ENCODE measurements at places on chromosomes 3 and 15.

DNA sequence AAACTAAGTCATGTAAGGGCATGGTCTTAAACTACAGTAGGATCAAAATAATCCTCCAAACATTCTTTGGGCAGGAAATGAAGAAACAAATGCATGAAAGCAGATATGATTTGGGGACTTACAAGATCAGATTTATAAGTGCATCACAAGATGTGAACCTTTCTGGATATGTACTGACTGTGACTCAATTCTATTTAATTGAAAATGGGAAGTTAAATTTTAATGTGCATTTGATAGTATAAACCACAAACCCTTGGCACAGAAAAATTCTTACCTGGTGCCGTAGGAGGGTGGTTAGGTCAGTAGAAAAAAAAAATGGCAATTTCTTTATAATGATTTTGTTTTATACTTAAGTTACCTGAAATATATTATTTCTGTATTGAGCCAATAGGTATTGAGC, 262.5 kb upstream of the TGFBR2 start:
- no peak for DNase-seq

- peak; percentile 20 for DNase-seq
Measured at GRCh38 chr3:82978368-82978767, 1216.9 kb upstream of the GBE1 start.

DNA sequence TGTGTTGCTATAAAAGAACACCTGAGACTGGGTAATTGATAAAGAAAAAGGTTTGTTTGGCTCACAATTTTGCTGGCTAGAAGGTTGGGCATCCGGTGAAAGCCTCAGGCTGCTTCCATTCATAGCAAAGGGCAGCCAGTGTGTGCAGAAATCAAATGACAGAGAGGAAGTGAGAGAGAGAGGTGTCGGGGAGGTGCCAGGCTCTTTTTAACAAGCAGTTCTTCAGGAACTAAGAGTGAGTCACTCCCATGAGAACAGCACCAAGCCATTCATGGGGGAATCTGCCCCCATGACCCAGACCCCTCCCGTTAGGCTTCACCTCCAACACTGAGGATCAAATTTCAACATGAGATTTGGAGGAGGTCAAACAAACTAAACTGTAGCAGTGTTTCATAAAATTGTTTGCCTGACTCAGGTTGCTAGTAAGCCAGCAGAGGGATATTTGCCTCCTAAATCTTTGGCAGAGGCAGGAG, 4.5 kb upstream of the PARP15 start:
- DNase-seq: no peak

- no peak for DNase-seq
Measured at GRCh38 chr15:29046281-29046810, 160.6 kb downstream of the APBA2 start.

DNA sequence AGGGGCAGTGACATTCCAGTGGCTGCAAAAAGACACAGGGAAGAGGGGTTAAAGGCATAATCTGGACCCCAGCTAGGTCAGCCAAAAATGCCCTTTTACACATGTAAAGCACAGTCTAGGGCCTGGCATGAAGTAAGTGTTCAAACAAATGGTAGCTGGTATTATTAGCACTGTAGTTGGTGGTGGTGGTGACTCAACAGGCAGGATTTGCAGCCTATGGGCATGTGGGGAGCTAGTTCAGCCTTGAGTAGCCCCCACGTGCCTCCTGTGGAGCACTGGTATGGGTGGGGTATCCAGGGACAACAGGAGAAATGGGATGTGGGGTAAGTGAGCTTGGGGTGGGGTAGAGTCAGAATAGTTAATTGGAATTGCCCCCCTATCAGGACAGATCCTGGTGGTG, 27.6 kb downstream of the DNASE1L3 start:
- no peak for DNase-seq

- DNase-seq: no peak
Measured at GRCh38 chr3:15861163-15861562, 63.4 kb upstream of the ANKRD28 start.

DNA sequence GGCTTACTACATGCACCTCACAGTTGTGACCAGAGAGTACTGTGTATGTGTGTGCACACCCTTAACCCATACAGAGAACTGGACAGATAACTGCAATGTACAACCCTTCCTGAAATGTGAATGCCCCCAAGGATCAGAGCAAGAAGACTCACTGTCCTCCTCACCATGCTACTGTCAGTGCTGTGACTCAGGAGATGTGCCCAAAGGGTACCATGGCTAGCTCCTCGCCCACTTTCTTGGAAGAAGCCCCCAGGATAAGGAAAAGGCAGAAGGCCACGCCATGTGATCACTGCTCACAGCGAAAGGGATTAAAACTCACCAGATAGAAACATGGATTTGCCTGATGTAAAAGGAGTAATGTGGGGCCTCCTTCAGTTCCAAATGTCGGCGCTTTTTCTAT, 41.8 kb downstream of the UBP1 start:
- DNase-seq: no peak

DNA sequence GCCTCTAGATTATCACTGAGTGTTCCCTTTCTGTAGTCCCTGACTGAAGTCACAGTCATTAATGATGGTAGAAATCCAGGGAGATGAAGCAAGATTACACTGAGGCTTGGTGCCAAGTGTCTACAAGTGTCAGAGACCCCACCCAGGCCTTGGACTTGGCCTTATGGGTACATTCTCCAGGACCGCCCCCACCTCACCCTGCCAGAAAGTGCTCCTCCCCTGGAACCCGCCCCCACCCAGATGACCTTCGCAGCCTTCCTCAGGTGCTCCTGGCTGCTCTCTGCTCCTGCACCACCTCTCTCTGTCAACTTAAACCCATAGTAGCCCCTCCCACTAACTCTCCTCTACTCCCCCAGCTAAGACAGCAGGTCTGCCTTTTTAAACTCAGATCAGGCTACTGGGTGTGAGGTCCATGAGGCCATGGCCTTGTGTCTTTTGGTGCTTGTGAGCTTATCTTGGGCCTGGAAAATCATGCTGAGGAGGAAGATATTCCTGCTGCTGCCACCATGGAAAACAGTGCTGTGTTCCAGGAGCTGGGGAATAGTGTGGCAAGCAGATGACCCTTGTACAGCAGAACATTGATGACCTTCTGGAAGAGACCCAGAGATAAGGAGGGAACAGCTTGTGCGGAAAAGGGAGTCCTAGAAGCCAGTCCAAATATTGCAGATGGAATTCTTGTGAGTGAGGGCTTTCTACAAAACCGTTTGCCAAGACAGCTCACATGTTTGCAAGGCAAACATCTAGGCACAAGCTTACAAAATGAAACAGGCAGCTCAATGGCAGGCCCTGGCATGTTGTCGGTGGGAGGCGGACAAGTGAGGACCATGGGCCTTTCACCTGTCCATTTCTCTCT, 40.3 kb upstream of the NDUFB4 start:
- DNase-seq: no peak

- peak; percentile 49 for DNase-seq
Measured at GRCh38 chr3:140206196-140207040, 271.4 kb downstream of the CLSTN2 start.

- no peak for DNase-seq
Measured at GRCh38 chr15:38040615-38041014, 106.2 kb downstream of the TMCO5A start.

- DNase-seq: no peak
Measured at GRCh38 chr3:106097817-106098435, 229.1 kb upstream of the CBLB start.

DNA sequence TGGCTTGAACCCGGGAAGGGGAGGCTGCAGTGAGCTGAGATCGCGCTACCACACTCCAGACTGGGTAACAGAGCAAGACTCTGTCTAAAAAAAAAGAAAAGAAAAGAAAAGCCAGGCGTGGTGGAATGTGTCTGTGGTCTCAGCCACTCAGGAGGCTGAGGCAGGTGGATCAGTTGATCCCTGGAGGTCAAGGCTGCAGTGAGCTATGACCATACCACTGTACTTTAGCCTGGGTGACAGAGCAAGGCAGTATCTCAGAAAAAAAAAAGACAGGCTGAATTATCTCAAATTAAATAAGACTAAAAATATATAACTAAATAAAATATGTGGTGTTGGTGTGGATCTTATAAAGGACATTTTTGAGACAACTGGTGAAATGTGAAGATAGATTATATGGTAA, 20.6 kb downstream of the SMARCC1 start:
- no peak for DNase-seq

GRCh38 chr3:30495172-30496065, 111.0 kb upstream of the TGFBR2 start:
- no peak for DNase-seq
